Activated T-cell treated with anti-CD3 and anti-CD28 coated beads for 1 hour (primary cell): ENCODE measurements at places on chromosomes 13 and 19.

- no peak for DNase-seq
Measured at GRCh38 chr19:19546751-19547162, 8.7 kb downstream of the CILP2 start.

- DNase-seq = no peak
Measured at GRCh38 chr19:40688309-40688708, 2.1 kb downstream of the NUMBL start.

- no peak for DNase-seq
Measured at GRCh38 chr19:2791440-2791839, 6.1 kb downstream of the THOP1 start.

DNA sequence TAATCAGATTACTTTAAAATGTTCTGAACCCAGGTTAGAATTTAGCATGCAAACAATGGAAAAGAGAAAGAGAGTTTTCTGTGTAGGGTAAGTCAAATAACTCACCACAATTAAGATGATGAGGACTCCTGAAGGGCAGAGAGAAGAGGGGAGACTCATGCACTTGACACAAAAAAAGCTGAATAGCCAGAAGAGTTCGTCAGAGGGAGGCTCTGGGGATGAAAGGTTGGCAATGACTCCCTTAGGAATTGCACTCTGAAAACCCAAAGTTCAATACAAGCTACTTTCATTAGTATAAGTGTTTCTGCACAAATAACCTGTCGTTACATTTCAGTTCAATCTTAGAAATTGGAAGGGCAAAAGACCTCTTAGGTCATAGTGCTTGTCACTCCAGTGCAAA lies 434.4 kb upstream of the PCDH9 start:
- DNase-seq = no peak

DNA sequence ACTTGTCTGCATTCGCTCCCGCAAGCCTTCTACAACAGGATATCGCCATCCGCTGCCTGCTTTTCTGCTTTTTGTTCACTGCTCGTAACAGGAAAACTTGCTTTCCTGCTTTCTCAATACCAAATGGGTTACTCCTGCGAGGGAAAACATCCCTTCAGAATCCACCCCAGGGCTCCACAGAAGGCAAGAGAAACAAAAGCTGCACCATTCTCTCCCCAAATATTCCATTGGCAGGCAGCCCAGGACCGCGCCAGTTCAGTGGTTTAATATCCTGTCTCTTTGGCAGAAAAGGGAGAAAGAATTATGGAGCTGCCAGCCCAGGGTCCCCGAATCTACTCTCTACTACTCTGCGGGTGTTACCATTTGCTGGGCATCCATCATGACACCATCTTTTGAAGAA lies 84.7 kb upstream of the DOCK9 start:
- no peak for DNase-seq

- peak; percentile 18 for DNase-seq
Measured at GRCh38 chr19:55384131-55384919, at the start of gene TMEM238. TSS of gene TMEM238 (minus strand) at chr19:55384292. CDS start at chr19:55384259, 33 bp downstream.

DNA sequence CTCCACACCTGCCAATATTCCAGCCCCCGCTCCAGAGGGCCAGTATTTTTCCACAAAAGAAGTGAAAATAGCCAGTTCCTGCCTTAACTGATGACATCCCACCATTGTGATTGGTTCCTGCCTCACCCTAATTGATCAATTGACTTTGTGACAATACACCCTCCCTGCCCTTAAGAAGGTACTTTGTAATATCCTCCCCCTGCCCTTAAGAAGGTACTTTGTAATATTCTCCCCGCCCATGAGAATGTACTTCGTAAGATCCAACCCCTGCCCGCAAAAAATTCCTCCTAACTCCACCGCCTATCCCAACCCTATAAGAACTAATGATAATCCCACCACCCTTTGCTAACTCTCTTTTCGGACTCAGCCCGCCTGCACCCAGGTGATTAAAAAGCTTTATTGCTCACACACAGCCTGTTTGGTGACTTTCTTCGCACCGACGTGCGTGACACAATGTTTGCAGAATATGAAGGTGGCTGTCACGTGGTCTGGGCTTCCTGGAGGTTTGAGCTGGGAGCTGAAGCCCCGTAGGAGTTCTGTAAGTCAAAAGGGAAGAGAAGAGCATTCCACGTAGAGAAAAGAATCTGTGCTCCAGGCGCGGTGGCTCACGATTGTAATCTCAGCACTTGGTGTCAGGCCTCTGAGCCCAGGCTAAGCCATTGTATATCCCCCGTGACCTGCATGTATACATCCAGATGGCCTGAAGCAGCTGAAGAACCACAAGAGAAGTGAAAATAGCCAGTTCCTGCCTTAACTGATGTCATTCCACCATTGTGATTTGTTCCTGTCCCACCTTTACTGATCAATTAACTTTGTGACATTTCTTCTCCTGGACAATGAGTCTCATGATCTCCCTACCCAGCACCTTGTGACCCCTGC lies 6.2 kb upstream of the FUT3 start:
- DNase-seq = no peak

- no peak for DNase-seq
Measured at GRCh38 chr13:39462428-39462827, 140.6 kb downstream of the LHFPL6 start.

DNA sequence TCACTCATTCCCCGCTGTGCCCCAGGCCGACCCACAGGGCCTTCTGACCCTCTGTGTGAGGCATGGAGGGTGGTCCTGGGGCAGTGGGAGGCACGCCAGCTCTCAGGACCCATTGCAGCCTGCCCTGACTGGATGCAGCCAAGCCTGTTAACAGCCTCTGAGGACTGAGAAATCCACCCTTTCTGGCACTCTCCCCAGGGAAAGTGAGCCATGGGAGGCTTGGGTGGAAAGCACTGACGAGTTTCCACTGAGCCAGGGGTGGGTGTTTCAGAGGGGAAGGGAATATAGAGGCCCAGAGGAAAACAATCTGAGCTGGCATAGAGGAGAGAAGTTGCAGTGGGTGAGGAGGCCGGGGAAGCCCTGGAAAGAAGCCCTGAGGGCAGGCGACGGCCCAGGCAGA lies 30.6 kb upstream of the SLC7A10 start:
- DNase-seq = no peak

DNA sequence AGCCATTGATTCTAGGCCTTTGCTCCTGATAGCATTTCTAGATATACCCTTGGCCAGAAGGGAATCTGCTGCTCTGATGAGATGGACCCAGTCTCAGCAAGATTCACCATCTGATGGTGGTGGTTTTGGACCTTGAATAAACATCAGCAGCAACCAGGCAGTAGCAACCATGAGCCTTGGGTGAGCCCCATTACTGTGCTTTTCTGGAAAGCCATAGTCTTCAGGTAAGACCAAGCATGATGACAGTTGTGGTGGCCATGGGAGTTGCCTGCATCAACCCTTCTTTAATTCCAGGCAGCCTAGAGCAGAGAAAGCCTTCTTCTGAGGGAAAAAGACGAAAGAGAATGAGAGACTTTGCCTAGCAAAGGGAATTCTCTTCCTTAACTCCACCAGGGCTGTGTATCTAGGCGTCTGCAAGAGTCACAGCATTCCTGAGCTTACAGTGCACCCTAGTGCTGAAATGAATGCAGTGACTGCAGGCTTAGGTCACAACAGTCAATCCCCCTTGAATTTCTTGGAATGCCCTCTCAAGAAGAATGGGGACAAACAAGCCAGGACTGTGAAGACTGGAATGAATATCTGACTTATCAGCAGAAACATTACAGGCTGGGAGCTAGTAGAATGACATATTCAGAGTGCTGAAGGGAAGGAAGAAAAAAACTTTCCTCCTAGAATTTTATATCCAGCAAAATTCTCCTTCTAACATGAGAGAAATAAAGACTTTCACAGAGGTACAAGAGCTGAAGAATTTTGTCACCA lies 942.4 kb upstream of the PCDH20 start:
- no peak for DNase-seq

DNA sequence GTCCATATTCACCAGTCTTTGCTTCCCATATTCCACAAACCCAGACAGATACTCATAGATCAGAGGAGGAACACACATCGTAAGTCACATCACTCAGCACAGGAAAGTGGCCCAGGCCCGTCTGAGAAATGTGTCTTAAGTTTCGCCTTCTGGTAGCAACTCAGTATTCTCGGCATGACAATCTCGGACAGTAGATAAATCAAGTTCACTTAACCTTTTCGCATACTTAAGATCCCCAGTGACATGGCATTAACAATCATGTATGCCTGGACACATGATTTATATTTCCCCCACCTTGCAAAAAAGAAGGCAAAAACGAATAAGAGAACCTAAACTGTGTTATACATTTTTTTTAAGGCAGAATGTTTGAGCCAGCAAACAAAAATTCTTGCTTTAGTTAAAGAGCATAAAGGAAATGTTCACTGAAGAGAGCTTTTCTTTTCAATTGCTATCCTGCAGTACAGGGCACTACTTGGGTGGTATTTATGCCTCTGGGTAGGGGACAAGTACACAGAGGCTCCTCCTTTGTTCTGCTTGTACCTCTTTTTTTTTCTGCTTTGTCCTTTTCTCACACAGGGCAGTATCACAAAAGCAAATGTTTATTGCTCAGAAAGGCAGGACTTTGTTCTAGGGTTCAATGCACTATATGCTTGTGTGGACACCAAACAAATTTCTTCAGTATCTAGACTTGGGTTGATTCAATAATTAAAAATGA lies 360.6 kb downstream of the TDRD3 start:
- DNase-seq = no peak

GRCh38 chr13:33353210-33353609 lies 67.7 kb upstream of the STARD13 start:
- no peak for DNase-seq

DNA sequence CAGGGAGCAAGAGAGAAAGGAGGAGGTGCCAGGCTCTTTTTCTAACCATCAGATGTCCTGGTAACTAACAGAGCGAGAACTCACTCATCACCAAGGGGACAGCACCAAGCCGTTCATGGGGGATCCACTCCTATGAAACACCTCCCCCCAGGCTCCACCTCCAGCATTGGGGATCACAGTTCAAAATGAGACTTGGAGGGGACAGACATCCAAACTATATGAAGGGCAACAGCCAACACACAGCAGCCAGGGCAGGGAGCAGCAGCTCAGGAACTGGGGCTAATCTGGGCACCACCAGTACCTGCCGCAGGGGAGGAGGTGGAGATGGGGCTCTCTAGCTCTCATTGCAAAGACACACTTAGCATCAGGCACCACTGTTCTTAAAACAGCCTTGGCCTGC lies 34.3 kb upstream of the VSTM2B start:
- DNase-seq = no peak

DNA sequence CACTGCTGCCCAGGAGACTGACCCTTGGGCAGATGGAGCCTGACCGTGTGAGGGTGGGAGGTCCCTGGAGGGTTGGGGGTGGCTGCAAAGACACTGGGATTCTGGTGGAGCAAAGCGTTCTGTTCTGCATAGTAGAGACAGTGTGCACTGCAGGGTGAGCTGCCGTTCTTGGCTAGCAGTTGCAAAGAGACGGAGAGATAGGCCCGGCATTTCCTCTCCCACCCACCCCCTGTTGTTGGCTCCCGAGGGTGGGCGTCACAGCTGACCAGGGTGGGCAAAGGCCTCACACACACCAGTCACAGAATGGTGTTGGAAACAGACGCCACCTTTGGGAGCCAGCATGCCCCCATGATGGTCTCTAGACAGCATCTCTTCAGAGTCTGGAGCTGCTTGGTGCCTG lies 11.4 kb downstream of the TMEM255B start:
- DNase-seq = no peak

DNA sequence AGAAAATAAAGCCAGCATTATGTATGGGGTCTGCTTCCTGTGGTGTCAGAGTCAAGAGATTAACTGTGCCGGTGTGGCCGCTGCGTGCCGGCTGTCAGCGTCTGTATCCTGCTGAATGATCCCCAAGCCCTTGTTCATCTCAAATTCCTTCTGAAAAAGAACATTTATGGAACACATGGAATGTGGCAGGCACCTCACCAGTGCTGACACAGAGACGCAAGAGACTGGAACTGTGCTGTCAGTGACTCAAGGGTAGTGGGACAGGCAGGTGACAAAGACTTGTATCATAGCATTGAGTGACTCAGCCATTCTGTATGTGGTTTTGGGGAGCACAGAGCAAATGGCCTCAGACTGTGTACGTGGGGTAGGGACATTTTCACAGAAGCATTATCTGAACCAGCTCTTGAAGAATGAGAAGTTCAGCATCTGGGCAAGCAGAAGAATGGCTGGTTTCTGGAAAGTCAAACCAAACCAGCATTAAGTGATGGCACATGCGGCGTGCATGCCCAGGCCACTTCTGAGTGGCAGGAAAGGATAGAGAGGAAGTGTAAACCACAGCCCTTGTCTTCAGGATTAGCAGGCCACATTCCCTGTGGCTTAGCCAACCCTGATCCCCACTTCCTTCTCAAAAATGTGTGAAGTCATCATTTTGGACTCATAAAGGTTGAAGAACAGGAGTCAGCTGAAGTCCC lies 54.0 kb upstream of the IRS2 start:
- DNase-seq = no peak

GRCh38 chr13:47572375-47572774 lies 428.7 kb downstream of the SUCLA2 start:
- no peak for DNase-seq

DNA sequence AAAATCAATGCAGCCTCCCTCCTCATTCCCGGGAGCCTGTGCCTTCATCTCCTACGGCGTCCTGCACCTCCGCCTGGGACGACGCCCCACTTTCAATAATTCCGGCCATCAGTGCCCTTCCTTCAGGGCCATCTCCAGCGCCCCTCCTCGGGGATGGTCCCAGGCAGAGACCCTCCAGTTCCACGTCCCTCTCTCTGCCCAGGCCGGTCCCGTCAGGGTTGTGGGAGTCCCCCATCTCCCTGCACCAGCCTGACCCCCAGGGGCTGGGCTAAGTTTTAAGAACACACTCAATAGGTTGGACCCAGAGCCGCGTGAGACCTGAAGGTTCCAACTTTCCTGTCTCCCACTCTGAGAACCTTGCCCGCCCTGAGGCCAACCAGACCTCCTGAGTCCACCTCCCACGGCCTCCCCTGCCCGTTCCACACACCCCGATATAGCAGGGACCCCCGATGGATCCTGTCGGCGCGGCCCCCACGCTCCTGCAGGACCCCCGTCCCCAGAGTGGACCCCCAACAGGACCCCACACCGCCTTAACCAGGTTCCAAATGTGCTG lies 646 bp downstream of the TMEM161A start:
- DNase-seq = no peak

DNA sequence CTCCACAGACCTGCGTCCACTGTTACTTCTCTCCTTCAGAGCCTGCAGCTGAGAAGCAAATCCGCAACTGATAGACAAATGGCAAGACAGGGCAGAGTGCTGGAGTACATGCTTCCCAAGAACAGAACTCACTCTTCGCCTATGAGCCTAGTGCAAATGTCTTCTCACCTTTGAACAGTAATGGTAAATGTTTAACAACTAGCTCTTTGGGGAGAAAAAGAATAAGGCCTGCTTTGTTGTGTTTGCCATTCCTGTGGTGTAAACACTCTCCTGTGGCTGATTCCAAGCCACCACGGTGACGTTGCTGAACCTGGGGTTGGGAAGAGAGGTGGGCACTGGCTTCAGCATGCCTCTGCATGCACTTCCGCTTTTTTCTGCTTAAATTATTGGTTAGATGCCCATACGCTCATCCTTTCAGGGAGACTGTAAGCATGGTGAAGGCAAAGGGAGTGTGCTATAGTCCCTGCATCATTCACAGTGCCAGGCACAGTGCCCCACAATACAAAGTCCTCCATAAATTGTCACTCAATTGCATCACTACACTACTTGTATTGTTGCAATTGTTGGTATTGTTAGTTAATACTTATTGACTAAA lies 28.1 kb upstream of the GTF3A start:
- no peak for DNase-seq

- no peak for DNase-seq
Measured at GRCh38 chr19:3671680-3672574, 28.3 kb downstream of the PIP5K1C start.
